HuH-7.5 (cell line): ENCODE measurements at places on chromosomes 5 and 9.

- no peak for DNase-seq
Measured at GRCh38 chr9:124285903-124286291, 28.1 kb downstream of the NEK6 start.

DNA sequence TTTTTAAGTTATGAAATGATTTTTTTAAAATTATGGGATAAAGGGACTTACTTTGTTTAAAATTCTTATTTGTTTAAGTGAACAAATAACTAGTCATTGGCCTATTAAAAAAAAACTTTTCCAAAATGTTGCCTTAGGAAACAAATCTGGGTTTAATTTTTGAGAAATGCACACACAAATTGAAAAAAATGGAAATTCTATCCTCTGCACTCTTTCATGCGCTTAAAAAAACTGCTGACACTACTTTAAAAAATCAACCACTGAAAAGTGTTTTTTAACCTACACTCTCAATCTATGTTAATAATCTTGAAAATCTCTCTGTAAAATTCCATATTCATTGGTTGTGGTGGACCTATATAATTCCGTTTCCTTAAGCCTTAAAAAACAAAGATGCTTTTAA lies 163.4 kb upstream of the DAB2 start:
- no peak for DNase-seq

- DNase-seq: no peak
Measured at GRCh38 chr5:153865016-153865415, 173.7 kb downstream of the FAM114A2 start.

DNA sequence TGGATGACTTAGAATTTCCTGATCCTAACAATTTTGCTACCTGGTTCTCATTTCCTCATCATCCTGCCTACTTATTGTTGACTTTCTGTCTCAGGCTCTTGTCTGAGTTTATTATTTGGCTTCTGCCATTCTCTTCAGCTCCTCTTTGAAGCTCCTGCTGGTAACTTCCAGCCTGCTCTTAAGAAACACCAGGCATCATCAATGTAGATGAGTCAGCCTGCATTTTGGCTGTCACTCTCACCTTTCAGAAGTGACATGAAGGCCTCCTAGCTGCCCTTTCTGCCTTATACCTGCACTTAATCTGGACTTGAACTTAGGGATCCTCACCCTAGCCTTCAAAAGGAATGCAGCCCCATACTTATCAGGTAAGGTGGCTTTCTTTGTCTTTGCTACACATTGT lies 551.8 kb upstream of the ZNF608 start:
- DNase-seq: no peak

DNA sequence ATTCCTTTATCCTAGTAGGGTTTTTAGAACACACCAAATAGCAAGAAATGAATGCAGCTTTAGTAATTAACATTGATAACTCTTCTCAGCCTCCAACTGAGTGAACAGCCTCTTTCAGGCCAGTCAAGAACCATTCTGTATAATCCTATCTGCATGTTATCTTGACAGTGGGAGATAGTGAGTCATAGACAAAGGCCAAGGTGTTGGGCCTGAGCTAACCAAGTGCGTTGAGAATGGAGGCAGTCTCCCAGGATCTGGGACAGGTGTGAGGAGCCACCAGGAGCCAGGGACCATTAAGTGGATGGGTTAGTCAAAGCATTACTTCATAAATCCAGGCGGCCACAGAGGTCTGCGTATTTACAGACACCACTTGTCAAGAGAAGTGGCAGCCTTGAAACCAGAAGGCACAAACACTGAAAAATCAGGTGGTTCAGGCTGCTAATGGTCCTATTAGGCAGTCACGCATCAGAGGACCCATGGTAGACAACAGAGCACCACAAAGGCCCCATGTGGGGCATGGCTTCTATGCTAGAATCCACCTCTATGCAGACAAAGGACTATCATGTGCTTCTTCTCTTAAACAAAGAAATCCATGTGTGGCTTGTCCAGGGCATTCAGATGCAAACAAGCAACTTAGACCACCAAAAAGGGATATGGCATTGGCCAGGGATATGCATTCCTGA lies 409.7 kb upstream of the PIK3R1 start:
- no peak for DNase-seq
